ENCODE measurements at places on chromosomes 13 and 19.

DNA sequence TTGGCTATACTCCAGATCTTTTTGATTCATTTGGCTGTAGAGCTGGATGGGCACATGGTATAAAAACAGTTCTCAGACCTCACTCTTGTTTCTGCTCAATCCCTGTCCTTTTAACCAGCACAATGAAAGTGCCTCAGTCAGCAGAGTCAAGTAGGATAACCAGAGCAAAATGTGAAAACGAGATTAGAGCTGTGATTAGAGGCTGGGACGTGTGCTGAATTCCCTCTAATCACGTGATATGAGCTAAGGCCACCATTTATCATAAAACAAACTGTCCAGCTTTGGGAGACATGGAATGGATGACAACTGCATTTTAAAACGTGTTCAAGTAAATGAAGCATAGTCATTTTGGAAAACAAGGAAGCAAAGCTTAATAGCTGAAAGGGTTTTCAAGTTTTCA, 54.1 kb downstream of the GJA3 start:
- DNase-seq = no peak

DNA sequence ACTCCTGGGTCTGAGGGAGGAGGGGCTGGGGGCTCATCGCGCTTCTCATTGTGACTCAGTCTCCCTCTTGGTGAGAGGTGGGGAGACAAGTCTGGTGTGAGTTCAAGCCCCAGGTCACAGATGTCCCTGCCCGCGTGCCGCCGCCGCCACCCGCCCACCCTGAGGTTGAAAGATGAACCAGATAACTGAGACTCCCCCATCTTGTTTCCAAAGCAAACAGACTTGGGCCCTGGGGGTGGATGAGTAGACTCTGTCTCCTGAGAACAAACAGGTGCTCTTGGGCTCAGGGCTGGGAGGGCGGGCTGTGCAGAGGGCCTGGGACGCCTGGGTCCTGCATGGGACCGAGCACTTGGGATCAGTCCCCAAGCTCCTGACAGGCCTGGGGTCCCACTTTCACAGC, 567 bp downstream of the SBK2 start:
- no peak for DNase-seq

GRCh38 chr13:75170311-75170710, 311.7 kb downstream of the TBC1D4 start:
- no peak for DNase-seq

GRCh38 chr13:43388282-43389034, 365.1 kb downstream of the DNAJC15 start:
- no peak for DNase-seq

DNA sequence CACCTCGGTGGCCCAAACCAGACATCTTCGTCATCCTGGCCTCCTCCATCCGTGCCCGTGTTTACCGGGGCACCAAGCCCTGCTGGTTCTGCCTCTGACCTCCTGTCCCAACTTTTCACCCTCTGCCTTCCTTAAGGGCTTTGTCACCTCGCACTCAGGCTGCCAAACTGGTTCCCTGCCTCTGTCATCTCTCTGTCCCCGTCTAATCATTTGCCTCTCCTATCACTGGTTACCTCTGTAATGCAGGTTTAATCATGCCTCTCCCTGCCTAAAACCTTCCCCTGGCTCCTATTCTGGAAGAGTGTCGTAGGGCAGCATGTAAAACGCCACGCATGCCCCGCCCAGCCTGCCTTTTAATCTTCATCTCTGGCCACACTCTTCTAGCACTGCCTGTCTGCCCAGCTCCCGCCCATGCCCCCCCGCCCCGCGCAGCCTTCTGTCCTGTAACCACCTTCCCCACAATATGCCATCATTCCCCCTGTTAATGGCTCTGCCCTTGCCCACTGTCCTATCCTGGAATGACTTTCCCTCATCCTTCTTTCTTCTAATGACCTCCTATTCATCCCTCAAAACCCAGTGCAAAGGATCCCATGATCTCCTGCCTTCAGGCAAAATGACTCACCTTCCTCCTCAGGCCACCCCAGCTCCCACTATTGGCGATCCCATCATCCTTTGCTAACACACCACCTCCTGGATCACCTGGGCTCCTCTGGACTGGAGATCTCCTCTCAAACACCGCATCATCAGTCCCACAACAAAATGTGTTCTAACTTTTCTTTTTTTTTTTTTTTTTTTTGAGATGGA, 66.7 kb downstream of the PEX11G start:
- no peak for DNase-seq

DNA sequence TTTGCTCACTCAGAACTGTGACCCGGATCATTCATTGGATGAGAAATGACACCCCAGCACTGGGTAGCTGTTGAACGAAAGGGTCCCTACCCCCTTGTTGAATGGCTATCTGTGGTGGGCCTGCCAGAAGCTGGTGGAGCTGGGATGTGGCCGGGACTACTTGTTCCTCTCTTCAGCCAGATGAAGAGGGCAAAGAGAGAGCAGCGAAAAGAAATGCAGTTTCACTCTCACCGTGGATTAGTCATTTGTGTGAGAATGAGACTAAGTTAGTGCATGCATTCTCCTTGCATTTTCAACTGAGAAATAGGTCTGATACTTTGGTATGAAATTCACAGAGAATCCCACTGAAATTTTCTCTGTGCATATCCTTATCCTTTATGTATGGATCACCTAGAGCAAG, 553.1 kb downstream of the IRS2 start:
- no peak for DNase-seq

GRCh38 chr13:65977525-65977924, 1252.6 kb downstream of the PCDH9 start:
- no peak for DNase-seq

All from activated B cell treated with CpG ODN at 0.5 μM for 24 hours (primary cell).